ELR (cell line): ENCODE measurements at places on chromosomes 12 and 14.
A peak's percentile ranks its signal among the peaks of the same experiment; 100 is the strongest.

GRCh38 chr14:99684410-99684934, 374 bp downstream of the CYP46A1 start:
- no peak for DNase-seq

DNA sequence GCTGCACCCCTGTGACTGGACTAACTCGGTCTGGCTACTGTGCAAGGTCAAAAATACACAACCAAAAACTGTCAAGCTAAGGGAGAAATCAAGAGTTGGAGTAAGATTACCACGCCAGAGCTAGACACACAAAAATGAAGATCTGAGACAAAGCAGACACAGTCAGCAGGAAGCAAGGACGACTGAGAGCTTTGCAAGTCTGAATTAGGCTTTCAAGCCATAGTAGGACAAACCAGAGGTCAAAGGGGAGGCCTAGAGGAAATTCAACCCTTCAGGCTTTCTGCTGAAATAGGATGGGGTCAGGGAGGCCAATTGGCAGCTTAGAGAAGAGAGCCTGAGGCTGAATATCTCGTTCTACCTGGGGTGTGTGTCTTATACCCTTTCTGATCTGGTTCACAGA, 117.3 kb downstream of the LLPH start:
- DNase-seq = no peak

- peak; percentile 38 for DNase-seq
Observed at GRCh38 chr12:69985656-69986055, 160.6 kb downstream of the MYRFL start.

GRCh38 chr12:93990832-93991803, 157.3 kb upstream of the PLXNC1 start:
- DNase-seq = peak; percentile 69

DNA sequence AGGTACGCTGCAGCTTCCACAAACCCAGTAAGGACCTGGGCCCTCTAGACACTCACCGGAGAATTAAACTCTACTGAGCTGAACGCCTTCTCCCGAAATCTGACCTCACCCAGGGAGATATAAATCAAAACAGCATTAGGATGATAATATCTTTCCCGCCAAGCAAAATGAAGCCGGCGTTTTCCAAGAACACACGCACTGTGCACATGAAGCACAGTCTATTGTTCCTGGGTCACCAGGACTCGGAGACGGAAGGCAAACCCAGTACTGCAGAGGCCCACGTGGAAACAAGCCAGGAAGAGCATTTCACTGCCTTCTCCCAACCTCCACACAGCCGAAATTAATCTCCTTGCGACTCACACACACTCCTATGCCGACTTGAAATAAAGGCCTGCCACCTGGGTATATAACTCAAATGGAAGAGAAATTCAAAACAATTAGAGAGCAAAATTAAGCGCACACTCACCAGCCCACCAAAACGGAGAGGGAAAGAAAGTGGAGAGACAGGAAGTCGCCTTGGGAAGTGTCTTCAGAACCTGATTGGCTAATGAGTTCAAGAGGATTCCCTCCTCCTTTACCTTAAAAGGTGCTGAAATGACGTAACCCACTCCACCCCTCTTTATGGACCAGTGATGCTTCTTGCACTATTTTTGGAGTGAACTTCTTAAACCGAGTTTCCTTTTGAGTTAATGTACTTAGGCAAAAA, at the start of gene CCNB1IP1:
CCNB1IP1 (minus strand) TSS at position 492 of the 706 bp plus-strand sequence. CDS start 16,756 bp downstream, outside the sequence.
- DNase-seq = peak; percentile 91

- peak; percentile 14 for DNase-seq
Observed at GRCh38 chr14:91300957-91301356, 56.5 kb upstream of the GPR68 start.

GRCh38 chr14:58732387-58732786, 94.6 kb downstream of the DACT1 start:
- no peak for DNase-seq

DNA sequence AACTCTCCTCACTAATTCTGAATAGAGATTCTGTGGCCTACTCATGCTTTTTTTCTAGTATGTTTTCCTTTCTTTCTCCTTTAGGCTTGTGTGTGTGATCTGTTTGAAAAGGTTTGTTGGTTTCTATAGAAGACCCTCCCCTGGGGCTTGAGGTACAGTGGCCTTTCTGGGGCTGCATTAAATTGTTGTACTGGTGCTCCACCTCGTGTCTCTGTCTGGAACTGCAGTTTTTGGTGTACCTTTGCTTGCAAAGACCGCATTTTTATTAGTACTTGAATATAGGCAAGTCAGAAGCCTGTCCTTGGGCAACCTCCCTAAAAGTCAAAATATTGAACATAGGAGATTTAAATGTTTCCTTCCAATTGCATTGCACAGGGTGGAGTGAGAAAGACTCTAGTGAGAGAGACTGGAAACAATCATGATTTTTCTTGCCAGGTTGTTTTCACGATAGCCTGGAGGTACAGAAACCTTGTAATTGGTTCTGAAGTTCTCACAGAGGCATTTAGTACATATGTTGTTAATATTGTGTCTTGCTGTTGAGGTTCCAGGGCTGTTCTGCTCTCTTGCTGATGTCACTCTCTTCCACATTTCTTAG, 39.0 kb downstream of the SLCO1B1 start:
- DNase-seq = peak; percentile 54

DNA sequence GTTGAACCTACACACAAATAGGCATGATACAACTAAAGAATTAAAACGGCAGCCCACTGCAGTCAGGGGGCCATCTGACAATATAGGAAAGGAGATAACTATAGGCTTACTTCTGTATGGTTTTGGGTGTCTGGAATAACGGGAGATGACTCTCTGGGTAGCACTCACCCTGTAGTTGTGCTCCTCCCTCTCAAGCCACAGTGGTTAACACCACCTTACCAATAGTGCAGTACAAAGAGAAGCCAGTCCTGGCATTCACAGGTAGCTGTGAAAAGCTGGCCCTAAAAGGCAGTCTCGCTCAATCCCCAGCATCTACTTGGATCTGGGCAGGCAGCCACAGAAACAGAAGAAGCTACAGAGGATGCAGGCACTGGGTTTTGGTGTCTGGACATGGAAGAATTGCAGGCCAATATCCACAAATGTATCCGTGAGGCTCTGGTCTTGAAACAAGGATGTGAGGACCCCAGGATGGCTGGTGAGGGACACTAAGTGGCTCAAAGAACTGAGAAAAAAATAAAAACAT, 93.0 kb downstream of the DPF3 start:
- no peak for DNase-seq

- DNase-seq = no peak
Observed at GRCh38 chr14:80602946-80603345, 338.6 kb downstream of the CEP128 start.

- no peak for DNase-seq
Observed at GRCh38 chr14:46887144-46887543, 235.6 kb upstream of the RPL10L start.
